ENCODE measurements at places on chromosomes 7 and 10.

DNA sequence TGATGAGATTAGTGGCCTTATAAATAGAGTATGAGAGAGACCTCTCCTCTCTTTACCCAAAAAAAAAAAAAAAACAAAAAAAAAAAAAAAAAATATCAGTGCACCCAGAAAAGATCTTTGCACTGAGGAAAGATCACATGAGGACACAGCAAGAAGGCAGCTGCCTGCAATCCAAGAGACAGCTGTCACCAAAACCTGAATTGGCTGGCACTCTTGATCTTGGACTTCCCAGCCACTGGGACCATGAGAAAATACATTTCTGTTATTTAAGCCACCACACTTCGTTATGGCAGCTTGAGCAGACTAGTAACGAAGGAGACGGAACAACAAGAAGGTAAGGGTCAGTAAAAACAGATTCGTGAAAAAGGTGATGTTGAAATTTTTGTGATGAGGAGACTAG is 47.0 kb downstream of the TMEM106B start:
- no peak for DNase-seq

GRCh38 chr7:66352071-66352470 is 146.9 kb downstream of the TPST1 start:
- no peak for DNase-seq

- DNase-seq: no peak
Measured at GRCh38 chr10:107118866-107119265, 45.6 kb downstream of the SORCS1 start.

DNA sequence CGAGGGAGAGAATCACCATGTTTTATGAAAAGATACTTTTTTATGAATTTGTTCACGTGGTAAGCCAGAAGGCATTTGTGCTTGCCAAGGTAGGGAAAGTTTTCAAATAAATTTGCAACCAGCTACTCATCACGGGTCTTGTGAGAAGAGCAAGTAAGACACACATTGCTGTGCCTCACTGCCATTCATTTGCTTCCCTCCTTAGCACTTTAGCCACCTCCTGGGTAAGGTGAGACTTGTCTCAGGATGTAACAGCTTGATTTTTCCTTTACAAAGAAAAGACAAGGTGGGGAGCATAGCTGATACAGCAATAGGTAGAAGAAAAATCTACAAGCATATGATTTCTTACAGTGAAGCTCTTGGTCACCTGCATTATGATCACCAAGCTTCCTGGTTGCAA is 342.4 kb upstream of the GRM3 start:
- DNase-seq: no peak

DNA sequence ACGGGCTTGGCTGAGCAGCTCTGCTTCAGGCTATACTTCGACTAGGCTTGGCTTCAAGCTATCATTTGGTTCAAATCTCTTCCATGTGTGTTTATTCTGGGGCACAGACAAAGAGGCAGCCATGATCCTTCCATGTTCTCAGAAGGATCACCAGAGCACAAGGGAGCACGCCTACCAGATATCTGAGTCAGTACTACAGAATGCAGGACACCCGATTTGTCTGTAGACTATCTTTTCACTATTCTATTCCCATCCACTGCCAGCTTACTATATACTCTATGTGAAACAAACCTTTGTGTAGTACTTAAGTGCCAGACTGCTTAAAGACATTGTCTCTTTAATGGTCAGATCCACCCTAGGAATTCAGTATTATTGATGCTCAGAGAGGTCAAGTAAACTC is 35.1 kb downstream of the CH25H start:
- DNase-seq: no peak

GRCh38 chr7:35556515-35557471 is 138.1 kb downstream of the HERPUD2 start:
- no peak for DNase-seq

DNA sequence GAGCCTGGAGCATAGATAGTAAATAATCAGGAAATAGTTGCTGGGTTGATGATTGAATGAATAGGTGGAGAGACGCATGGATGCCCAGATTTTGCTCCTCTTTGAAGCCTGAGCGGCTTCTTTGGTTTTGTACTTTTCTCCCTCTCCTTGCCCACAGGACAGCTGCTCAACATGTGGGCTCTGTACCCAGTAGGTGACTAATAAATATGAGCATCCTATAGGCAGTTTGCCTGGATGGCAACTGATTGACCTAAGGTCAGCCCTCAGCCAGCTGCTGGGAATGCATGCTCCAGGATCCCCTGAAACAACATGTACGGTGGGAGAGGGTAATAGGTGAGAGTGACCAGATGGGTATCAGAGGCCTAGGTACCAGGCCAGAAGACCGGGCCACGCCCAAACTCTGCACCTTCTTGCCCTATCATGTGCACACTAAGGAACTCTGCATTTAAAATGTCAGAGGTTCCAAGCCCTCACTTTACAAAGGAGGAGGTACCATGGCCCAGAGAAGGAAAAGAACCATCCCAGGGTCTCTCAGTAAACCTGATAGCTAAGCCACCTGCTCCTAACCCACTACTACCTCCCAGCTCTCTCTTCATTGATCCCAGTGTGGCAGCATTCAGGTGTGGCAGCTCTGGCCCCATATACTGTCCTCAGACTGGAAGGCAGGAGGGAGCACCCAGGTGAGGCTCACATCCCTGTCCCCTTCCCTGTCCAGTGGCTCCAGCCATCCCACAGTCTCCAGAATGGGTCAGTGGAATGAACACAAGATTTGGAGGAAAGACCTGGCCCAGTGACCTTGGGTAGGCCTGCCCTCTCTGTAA is 2.7 kb upstream of the ZCCHC24 start:
- DNase-seq: no peak

DNA sequence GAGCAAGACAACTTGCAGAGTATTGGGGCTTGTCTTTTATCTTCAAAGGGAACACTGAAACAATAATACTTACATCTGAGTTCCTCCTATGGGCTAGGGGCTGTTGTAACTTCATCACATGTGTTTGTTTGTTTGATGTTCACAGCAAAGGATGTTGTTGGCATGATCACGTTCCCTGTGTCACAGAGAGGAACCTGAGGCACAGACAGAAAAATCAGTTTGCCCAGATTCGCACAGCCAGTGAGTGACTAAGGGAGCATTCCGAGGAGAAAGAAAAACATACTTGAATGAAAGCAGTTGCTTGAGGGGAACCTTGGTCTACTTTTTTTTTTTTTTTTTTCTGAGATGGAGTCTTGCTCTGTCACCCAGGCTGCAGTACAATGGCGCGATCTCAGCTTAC is 87.2 kb upstream of the PFKP start:
- no peak for DNase-seq

GRCh38 chr10:31927565-31927883 is 1.1 kb downstream of the ARHGAP12 start:
- no peak for DNase-seq

DNA sequence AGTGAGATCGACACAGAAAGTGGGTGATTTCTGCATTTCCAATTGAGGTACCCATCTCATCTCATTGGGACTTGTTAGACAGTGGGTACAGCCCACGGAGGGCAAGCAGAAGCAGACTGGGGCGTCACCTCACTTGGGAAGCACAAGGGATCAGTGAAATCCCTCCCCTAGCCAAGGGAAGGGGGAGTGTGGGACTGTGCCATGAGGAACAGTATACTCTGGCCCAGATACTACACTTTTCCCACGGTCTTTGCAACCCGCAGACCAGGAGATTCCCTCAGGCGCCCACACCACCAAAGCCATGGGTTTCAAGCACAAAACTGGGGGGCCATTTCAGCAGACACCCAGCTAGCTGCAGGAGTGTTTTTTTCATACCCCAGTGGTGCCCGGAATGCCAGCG is 99.8 kb downstream of the ODAD2 start:
- no peak for DNase-seq

GRCh38 chr10:116810120-116810500 is 39.2 kb upstream of the ENO4 start:
- DNase-seq: no peak

DNA sequence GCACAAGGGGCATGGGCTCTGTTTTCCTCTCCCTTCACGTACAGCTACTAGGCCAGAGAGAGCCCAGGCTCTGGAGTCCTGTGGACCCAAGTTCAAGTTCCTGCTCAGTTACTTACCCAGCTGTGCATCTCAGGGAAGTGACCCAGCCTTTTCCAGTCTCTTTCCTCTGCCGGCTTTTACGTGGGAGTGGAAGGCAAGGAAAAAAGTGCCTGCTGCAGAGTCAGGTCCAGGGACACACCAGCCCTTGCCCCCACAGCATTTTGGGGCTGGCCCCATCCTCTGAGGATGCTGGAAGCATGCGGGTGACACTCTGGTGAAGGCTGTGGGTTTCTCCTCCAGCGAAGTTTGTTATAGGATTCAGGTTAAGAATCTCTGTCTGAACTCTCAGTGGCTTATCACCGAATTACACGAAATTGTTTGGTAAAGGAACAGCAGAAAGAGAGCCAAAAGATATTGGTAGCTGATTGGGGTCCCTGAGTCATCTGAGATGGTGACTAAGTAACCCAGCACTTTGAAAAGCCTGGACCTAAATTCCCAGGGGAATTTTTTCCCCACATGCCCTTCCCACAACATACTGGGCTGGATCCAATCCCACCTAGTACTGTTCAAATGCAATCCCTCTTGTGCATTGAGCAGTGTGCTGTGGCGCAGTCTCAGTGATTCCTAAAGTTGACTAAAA is 424.3 kb downstream of the RPS24 start:
- no peak for DNase-seq

DNA sequence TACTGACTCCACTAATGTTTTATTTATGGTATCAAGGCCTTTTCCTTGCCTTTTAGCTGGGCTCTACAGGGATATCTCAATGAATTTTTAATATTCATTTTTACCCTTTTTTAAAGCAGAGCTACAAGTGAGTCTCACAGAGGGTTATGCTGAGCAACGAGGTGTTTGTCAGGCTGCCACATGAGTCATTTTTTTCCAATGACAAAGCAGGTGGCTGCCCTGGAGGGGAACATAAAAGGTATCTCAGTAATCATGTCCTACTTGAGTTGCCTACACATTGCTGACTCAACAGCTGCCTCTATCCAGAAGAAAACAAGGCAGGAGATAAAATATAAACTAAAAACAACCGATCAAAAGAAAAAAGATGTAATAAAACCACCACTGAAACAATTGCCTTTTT is 1004.9 kb upstream of the POT1 start:
- no peak for DNase-seq

DNA sequence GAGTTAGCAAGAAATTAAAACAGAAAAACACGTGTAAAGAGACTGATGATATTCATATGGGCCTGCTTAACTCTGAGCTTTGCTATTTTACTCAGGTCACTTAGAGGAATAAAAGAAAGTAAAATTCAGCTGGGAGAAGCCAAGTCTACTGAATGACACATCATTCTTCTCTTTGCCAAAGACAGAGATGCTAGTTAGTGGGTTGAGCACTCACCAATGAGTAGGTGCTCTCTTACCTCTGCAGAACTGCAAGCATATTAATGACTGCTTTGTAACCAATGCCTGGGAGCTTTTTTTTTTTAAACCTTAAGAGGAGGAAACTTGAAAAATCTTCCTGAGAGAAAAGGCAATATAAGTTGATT is 44.8 kb upstream of the BAMBI start:
- no peak for DNase-seq

DNA sequence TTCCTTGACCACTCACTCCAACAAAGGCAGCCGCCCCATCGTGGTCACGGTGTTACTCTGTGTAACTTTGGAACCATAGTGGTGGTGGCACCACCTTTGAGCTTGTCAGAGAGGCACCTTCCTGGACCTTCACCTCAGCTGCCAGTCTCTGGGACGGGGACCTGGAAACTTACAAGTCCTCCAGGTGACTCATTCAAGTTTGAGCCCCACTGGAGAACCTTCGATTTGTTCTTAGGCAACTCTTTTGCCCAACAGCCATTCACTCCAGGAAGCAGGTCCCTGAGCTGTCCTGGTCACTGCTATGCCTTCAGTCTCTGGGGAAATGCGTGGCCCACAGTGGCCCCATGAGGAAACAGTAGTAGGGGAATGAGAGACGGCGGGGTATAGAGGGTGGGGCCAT is 17.2 kb downstream of the STX1A start:
- DNase-seq: no peak

GRCh38 chr7:31747553-31747952 is 60.5 kb downstream of the PPP1R17 start:
- DNase-seq: no peak

DNA sequence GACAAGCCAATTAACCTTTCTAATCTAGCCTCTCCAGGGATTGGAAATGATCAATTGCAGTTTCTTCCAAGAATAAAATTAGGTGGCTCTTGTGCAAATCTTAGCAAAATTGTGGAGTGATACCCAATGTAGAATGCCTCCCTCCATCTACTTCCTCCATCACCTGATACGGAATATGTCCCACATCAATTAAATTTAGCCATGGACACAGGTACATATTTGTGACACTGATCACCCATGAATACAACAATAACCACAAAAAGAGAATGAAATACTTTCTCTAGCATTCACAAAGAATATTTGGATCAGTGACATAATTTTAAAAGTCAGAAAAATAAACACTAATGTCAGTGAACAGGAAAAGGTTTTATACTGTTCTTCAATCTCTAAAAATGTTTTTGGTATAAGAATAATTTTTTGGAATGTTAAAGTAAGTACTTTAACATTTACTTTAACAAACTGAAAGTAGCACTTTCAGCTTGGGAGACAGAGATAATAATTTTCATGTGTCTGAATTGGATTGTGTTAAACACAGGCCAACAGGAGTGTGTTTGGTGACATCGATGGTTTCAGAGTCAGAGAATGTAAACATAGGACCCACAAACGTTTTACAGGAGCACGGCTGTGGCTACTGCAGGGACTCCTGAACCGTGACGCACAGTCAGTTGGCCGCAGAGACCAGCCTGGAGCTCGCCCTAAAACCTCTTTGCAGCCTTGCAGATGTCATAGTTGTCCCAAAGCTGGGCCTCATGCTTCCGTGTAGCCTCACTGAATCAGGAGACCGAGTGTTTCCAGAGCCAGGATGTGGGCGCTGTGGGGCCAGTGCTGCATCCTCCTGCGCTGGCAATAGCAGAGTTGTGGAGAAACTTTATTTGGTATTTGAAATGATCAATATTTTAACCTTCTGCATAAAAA is 7.2 kb downstream of the RBM20 start:
- no peak for DNase-seq

DNA sequence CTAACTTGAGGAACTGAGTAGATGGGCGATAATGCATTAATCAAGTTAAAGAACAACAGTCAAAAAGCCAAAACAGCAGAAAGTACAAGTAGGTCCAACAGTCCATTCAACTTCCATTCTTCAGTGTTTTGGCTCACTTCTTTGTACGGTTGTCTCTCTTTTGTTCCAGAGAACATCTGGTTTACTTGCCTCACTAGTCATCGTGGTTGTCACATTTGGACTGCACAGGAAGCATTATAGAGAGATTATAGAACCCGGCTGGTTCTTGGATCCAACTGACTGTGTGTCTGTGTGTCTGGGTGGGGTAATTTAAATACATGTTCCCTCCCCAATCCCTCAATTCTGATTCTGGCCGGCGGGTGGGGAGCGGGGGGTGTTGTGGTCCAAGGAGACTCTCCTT is 1.8 kb upstream of the CEP41 start:
- no peak for DNase-seq

- DNase-seq: no peak
Measured at GRCh38 chr10:90096196-90096595, 394.8 kb downstream of the KIF20B start.

GRCh38 chr7:21338728-21339164 is 89.1 kb upstream of the SP4 start:
- no peak for DNase-seq

- DNase-seq: no peak
Measured at GRCh38 chr10:72105710-72106109, 17.4 kb upstream of the SPOCK2 start.

Data from LNCaP clone FGC (cell line).